ENCODE measurements at places on chromosomes 5 and 9.
A peak's percentile ranks its signal among the peaks of the same experiment; 100 is the strongest.

DNA sequence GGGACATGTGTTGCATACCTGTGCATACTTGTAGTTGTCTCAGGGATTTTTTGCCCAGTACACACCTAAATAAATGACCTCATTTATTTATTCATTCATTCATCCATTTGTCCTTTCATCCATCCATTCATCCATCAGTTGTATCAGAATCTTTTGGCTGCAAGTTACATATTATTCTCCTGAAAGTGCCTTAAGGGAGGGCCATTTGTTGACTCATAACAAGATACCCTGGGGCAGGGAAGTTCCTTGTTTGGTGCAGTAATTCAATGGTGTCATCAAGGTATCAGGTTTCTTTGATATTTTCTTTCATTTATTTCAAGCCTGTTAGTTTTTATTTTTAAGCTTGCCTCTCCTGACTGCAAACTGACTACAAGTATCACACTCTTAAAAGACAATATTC is 597.9 kb upstream of the TLE4 start:
- DNase-seq = no peak

DNA sequence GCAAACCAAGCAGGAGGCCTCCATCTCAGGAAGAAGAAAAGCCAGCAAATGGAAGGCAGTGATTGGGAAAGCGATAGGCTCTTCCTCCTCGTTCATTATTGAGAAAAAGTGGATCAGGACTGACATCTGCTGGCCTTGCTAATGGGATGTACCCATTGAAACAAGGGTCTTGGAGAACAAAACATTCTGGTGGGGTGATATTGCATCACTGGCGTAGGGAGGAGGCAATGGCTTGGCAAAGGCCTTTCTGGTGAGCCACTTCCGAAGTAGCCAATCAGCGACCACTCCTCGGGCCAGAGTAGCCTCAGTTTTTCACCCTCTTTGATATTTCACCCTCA is 86.7 kb upstream of the NFIB start:
- DNase-seq = peak; percentile 77

- no peak for DNase-seq
Measured at GRCh38 chr5:158811350-158811749, 288.4 kb downstream of the EBF1 start.

- no peak for DNase-seq
Measured at GRCh38 chr5:75670577-75670976, 46.7 kb downstream of the POC5 start.

GRCh38 chr9:129995409-129996160 is 47.4 kb downstream of the FNBP1 start:
- DNase-seq = peak; percentile 30

- DNase-seq = no peak
Measured at GRCh38 chr9:88969646-88970373, 21.5 kb upstream of the S1PR3 start.

DNA sequence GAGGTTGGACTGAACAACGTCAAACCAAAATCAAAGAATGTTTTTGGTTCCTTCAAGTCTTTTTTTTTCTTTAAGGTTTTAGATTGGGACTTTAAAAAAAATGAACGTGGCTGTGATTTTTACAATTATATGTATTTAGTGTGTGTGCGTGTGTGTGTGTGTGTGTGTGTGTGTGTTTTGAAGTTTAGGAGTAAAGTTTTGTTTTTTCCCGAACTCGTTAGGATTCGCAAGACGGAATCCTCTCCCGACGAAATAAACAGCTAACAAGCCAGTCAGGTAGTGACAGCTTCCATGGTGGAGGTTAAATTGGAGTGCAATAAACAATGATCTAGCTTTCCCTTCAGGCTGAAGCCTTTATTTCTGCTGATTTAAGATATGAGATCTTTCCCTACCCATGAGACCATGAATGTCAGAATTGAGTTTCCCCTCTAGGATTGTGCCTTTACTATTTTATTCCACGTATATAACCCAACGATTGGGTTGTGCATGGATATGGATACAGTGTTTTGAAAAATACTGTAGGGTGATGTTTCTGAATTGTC is 1.2 kb downstream of the KIAA1958 start:
- DNase-seq = no peak

DNA sequence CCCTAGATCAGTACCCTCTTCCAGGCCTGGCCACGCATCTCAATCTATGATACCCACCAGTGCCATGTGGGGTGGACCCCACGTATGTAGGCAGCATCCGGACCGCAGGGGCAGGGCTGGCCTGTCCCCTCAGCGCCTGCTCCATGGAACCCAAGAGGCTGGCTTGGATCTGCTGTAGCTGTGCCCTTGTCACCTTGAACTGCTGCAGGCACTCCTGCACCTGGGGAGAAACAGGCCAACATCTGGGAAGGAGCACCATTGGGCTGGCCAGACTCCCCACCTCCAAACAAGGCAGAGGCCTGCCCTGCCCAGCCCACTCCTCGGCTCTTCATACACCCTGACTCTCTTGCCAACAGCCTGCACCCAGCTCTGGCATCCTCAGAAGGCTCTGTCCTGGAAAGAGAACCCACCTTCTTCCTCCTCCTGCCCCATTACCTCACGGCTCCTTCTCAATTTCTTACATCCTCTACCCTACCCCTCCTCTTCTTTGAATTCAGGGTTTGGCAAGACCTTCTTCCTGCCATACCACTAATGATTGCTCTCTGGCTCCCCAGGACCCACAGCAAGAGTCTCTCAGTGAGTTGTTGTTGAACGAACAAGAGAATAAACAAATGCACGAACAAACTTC is 7.7 kb downstream of the HK3 start:
- DNase-seq = no peak

All from dermis microvascular lymphatic vessel endothelial cell (primary cell).